ENCODE measurements at places on chromosomes 7 and 10. TPM values are rescaled to one million over a fixed set of nuclear protein-coding genes. Genes with fewer than 3 reads are reported as not detected.

GRCh38 chr10:84172467-84173356 is 889 bp upstream of the GPR15LG start:
- DNase-seq = no peak

MYH16 gene
- polyA plus RNA-seq = not detected

- no peak for DNase-seq
These were observed 324.4 kb downstream of the PCLO start for GRCh38 chr7:82838314-82838713.

DNA sequence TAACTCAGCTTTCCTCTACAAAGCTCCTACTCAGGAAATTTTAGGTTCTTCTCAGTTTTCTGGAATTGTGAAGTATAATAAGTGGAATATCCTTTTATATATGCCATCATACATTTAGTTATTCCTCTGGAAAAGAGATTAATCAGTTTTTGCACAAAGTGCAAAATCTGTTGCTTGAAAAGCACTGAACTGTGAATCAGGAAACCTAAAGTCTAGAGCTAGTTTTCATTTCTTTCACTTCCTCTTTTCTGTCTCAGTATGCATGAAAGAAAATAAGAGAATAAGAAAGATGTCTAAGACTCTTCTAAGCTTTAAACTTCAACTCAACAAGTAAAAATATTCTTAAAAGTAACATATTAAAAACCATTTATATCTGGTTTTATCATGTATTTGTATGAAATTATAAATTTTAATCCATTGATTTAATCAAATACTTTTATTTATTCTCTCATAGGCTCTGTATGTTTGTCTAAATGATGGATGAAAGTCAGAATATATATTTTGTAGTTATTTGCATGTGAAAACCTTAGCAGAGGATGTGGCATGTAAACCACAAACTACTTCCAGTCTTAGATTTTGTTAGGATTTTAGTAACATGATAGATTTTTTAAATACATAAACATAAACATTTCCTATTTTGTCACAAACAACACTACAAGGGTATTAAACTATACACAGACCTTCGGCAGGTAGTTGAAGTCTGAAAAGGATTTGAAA is 1073.0 kb downstream of the XPNPEP1 start:
- no peak for DNase-seq

DNA sequence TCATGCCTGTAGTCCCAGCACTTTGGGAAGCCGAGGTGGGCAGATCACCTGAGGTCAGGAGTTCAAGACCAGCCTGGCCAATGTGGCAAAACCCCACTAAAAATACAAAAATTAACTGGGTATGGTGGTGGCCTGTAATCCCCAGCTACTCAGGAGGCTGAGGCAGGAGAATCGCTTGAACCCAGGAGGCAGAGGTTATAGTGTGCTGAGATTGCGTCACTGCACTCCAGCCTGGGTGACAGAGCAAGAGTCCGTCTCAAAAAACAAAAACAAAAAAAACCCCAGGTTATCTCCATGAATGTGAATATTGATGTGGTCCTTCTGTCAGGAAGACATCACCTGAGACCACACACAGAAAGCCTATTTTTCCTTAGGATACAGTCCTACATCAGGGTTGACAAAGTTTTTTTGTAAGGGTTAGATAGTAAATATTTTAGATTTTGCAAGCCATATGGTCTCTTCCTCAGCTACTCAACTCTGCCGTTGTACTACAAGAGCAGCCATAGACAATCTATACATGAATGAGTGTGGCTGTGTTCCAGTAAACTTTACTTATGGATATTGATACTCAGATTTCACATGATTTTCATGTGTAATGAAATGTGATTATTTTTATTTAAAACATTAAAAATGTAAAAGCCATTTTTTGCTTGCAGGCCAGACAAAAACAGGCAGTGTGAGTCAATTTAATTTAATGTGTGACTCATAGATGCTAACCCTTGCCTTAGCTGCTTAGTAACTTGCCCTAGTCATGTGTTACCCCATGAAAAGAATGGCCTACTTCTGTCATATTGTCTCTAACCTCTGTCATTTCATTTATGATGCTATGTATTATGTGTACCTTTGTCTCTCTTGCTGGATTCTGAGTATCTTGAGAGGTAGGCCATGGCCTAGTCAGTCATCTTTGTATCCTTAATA is 78.1 kb downstream of the TPST1 start:
- no peak for DNase-seq

GRCh38 chr10:14009371-14010100 is 321.2 kb downstream of the FRMD4A start:
- peak; percentile 5 for DNase-seq

DNA sequence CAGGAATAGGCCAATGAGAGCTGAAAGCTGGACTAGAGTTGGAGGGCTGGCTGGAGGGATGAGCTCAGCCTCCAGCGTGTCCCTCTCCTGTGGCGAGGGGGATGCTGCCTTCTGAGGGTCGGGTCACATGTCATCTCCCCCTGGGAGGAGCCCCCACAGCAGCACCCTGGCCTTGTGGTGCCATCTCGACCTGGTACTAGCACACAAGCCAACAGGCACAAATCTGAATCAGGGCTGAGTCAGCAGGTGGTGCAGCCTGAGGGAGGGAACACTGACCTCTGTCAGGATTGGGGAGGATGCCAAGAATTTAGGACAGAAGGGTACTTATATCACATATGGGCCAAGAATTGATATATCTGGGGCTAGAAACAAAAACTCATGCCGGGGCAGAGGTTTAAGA is 280.4 kb downstream of the CELF2 start:
- no peak for DNase-seq

HMX3 gene
- polyA plus RNA-seq = not detected

DNA sequence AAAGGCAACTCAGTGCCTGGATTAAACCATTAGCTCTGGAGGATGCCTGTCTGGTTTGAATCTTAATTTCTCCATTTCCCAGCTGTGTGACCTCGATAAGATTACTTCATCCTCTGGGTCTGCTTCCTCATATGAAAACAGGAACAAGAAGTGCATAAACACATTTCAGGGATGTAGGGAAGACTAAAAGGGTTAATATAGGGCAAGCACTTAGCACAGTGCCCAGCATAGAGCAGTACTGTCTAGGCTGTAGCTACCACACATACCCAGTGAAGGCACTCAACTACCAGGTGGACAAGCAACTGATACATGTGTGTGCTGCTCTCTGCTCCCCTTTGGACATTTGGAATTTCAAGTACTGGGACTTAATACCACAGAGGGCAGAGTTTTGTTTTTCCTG is 85.4 kb downstream of the KCNMA1 start:
- DNase-seq = no peak

DNA sequence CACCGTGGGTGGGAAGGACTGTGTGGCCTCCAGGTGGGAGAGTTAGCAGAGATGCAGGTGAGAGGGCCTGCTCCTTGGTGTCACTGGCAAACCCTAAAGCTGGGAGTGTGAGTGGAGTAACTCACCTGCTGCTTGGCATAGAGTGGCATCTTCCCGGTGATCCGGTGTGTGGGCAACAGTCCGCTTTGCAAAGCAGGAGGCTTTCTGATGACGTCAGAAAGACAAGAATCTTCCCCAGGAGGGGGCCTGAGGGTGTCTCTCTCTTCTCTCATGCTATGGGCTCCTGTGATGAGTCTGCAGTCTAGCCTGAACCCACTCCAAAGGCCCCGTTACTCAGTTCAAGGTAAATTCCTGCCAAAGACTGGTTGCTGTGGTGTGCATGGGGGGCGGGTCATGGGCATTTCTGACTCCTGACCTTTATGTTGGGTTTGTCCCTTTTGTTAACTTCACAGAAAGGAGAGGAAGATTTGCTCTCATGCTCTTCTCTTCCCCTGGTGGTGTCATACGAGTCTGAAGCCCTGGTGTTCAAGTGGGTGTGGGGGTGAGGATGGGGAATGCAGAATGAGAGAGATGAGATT is 187.9 kb downstream of the GATA3 start:
- no peak for DNase-seq
